ENCODE measurements at places on chromosomes 2 and 18.

DNA sequence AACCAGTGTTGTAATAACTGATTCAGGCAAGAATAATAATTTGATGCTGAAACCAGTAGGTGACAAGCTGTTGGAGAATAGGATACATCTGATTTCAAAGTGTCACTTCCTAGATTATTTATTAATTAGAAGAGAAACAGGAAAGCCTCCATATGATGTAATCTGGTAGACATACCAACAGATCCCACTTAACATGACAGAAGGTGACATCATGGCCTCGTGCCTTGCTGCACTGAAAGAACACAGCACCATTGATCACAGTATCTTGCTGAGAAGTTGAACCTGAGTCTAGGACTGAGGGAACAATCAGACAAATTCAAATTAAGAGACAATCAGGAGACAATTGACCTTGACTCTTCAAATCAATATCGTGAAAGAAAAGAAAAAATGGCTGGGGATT is 131.6 kb upstream of the DLGAP1 start:
- no peak for DNase-seq

DNA sequence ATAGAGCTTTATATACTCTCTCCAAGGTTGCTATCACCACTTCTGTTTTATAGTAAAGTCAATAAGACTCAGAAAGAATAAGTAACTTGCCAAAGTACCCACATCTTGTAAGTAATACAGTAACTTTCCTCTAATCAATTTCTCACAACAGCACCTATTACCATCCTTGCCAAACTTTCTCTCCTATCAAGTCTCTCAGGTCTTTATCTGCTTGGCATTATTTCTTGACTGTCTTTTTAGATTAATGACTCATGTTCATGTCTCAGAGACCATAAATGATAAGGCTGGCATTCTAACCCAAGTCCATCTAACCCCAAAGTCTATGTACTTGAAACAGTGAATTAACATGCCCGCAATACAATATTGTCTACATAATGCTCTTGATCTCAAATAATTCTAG is 618.0 kb upstream of the ZEB2 start:
- no peak for DNase-seq

- DNase-seq = no peak
These were observed 145.1 kb downstream of the CDC42EP3 start for GRCh38 chr2:37526323-37526722.

GRCh38 chr2:102753563-102754159 is 8.2 kb upstream of the TMEM182 start:
- peak; percentile 84 for DNase-seq

- DNase-seq = no peak
These were observed 296.9 kb downstream of the ZNF521 start for GRCh38 chr18:25055076-25055475.

- DNase-seq = no peak
These were observed 18.5 kb downstream of the MBD2 start for GRCh38 chr18:54205959-54206358.

DNA sequence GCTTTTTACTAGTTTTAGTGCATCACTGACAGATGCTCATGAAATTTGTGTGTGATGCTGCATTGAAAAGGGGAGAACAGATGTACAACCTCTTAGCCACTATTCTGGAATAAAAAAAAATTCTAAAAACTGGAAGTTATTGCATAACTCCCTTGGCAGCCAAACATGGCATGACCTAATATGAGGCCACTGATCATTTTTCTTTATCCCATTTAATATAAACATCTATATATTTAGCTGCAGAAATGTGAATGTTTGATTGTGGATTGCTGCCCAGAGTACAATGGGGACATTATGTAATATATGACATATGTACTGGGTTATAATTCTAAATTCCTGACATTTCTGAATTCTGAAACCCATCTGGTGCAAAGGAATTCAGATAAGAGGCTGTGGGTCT is 86.5 kb downstream of the CDCA7 start:
- no peak for DNase-seq

GRCh38 chr2:12291303-12291702 is 425.4 kb upstream of the TRIB2 start:
- DNase-seq = no peak

DNA sequence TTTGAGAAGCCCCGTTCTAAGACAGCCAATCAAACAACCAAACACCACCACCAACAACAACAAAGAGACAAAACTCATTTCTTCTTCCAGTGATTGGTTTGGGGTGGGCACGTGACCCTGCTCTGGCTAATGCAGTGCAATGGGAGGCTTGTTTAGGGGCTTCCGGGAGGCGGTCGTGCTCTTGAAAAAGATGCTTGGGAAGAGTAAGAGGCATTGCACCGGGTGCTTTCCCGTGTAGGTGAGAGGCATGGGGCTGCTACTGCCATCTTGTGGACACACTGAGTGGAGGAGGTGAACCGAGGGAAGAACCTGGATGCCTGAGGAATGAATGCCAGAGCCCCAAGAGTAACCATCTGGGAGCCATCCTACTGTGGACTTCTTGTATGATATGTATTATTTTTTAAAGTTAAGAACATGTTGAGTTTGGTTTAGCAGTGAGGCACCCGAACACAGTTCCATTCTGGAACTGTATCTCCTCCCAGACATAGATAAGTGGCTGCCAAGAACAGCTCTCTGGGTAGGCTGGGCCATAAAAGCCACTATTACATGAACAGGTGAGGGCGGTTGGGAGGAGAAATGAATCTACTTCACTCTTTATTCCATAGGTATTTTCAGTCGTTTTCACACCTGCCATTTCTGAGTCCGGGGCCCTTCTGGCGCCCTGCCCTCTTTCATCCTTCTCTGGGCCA is 19.1 kb upstream of the ARHGAP25 start:
- peak; percentile 30 for DNase-seq

GRCh38 chr18:57961876-57962505 is 82.0 kb upstream of the NEDD4L start:
- no peak for DNase-seq

GRCh38 chr2:85324639-85325465 is 2.9 kb downstream of the TGOLN2 start:
- peak; percentile 32 for DNase-seq

DNA sequence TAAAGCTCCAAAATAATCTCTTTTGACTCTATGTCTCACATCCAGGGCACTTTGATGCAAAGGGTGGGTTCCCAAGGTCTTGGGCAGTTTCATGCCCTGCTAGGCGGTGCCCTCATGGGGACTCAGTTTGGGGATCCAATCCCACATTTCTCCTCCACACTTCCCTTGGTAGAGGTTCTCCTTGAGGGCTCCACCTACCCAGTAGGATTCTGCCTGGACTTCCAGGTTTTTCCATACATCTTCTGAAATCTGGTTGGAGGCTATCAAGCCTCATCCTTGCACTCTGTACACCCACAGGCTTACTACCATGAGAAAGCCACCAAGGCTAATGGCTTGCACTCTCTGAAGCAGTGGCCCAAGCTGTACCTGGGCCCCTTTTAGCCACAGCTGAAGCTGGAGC is 49.8 kb upstream of the ERMN start:
- no peak for DNase-seq

All from G401 (cell line).